ENCODE measurements at places on chromosomes 7 and 10.

DNA sequence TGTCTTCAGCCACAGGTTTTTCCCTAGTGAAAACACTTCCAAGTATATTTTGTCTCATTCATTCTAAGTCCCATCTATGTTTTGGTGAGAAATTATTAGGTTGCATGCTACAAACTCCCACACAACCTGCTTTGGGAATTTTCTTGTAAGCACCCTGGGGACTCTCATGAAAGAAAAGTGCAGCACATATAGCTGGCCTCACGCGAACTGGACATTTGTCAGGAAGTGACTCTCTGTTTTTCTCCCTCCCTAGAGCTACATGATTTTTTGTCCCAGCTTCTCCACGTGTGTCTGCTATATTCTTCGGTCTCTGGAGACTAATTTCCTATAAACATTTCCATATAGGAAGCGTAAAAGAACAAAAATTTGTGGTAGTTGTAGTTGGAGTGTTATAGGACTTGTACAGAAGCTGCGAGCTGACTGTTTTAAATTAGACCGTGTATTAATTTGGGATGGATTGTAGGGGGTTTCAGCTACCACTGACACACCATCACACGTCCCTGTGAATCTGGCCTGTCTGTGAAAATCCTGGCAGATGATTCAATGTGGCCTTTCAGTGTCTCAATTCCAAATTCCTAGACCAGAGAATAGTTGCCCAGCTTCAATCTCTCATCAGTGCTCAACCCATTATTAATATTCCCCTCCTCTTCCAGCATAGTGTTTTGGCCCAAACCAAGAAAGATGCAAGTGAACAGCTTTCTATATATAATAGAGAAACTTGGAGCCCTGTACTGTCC, 40.2 kb downstream of the ARL4A start:
- no peak for DNase-seq

- no peak for DNase-seq
These were observed 2.1 kb downstream of the CASP7 start for GRCh38 chr10:113681533-113682470.

DNA sequence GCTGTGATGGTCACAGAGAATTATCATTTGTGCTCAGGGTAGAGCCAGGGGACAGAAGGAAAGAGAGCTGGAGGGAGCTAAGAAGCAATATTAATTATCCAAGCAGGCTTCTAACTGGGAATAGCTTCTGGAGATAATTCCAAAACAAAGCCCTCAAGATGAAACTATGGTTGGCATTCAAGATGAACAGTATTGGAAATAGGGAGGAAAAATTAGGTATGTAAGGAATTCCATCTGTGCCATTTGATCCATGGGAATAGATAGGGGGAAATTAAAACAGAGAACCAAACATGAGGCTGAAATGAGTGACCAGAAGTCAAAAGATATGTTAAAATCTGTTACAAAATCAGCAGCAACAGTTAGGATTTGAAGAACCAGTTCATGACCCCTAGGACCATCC, 75.3 kb downstream of the NDUFB2 start:
- DNase-seq, result no peak

DNA sequence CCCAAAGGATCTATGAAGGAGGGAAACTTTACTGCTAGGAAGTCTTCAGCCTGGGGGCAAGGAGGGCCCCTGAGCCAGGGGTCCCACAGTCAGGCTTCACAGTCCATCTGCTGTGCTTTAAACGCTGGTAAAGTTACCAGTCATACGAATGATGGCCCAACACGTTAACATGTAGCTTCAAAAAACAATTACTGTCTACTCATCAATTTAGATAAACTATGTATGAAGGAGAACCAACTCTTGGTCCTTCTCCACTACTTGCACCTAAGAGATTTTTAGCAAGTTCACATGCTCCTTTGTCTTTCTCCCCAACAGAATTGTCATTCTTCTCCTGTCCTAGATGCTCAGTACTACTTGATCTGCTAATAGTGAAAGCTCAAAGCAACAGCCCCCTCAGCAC, 16.6 kb downstream of the JCAD start:
- DNase-seq, result no peak

- no peak for DNase-seq
These were observed 171.9 kb downstream of the SRPK2 start for GRCh38 chr7:105216786-105217185.

DNA sequence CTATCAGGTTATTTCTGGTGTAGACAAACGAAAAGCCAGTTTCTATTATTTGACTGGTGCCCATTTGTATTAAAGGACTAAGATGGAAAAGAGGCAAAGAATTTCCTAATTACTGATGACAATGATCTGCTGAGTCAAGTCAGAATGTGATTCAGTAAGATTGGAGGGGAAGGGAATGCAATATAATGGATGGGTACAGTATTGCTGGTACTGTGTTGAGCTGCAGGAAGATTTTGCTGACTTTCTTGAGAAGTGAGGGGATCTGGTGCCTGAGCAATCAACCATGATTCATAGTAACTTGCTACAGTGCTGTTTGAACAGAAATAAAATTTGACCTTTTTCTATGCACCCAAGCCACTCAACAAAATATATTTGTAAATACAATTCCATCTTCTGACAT, 139.1 kb upstream of the RHEB start:
- DNase-seq, result no peak
